ENCODE measurements at places on chromosomes 12 and 14.

GRCh38 chr12:131674373-131674772 is 36.5 kb upstream of the SFSWAP start:
- DNase-seq, result no peak

GRCh38 chr12:54352022-54352531 is 12.2 kb downstream of the GPR84 start:
- DNase-seq, result no peak

GRCh38 chr14:21924479-21924878 is 250.9 kb upstream of the OR4E1 start:
- no peak for DNase-seq

DNA sequence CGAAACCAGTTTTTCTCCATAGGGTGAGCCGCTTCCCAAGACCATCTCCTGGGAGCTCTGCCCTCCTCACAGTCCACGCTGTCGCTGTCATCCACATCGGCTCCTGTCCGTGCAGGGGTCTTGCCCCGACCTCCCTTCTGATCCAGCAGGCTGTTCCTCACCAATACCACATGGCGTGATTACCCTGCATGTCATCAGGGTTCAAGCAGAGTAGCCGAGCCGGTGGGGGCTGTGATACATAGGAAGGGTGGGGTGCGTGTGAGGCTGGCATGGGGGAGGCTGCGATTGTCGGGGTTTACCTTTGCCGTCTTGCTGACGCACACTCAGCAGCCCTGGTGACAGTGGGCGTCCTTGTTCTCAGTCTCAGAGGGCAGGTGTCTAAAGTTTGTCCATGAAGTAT is 17.0 kb downstream of the TEDC1 start:
- no peak for DNase-seq

DNA sequence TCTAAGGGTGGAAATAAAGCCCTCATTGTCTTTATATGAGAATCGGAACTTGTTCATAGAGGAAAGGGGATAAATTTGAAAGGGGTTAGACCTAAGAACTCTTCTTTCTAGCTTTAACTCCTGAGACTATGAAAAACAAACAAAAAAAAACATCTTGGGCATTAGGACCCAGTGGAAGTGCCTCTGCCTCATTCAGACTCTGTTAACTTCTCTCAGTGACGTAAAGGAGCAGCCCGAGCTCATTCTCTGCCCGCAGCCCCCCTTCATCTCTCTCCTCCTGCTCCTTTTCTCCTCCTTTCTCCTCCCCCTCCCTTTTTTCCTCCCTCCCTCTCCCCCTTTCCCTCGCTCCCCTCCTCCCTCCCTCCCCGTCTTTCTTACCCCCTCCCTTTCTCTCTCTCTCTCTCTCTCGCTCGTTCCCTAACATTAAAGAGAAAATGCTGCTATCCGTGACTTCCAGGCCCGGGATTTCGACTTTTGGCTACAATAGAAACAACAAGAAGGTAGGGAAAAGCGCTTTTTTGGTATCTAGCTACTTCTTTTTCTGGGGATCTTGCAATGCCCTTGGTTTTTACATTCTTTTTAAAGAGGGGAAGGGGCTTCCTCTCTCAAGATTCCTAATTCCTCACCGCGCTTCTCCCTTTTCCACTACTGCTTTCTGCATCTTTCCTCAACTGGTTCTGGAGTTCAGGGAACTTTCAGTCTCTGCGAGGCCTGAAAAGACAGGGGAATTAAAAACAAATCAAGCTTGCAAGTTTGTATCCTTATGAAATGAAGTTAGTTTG is at the start of gene RBMS2:
Gene RBMS2 (plus strand): TSS at position 231 of the 782 bp plus-strand sequence. CDS start 204 bp downstream, at position 435.
- DNase-seq, result no peak

DNA sequence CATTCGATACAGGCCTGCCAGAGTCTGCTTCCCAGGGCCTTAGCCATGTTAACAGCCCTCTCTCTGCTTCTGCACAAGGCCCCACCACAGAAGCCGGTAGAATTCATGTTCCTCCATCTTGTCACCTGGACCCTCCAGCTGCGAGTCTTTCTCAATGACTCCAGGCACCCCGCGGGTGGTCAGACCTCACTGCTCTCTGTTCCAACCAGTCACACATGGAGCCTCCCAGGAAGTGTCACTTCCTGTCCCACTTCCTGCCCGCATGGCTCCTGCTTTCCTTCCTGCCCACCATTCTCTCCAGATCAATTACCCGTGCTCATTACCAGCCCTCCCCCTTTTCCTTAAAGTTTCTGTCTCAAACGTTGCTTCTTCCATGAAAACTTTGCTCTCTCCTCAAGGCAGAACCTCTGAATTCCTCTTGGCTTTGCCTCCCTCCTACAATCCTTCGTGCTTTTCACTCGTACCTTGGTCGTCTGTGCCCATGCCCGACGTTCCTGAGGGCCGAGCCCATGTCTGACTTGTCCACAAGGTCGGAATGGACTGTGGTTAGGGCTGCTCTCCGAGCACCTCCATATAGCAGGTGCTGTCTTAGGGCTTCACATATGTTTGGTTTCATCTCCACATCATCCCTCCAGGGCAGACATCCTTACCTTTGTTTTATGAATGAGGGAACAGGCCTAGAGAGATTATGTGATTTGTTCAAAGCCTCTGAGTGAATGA is 172.1 kb downstream of the TSPAN9 start:
- no peak for DNase-seq

Data from NCI-H526 treated with DMSO at 0.1 percent for 48 hours (cell line).